ENCODE measurements at places on chromosomes 1 and 21.

- peak; percentile 75 for ATAC-seq
Measured at GRCh38 chr1:111738436-111739193, 580 bp downstream of the INKA2 start.

DNA sequence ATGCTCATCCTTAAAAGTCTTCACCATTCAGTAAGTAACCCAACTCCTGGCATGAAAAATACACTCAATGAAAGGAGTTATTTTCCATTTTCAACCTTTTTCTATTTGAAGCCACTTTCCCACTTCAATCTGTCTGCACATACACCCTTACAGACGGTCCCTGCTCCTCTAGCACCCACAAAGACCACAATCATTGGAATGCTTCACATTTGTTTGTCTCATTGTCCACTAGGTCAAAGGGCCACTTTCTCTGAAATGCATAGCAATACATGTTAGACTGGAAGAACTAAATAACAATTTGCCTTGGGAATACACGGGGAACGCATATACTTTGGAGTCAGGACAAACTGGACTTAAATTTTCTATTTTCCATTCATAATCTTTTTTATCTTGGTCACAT lies 487.1 kb upstream of the C1orf87 start:
- ATAC-seq, result no peak

GRCh38 chr1:78834201-78834741 lies 172.3 kb downstream of the ADGRL4 start:
- no peak for ATAC-seq

- ATAC-seq, result no peak
Measured at GRCh38 chr1:103416681-103417286, 108.7 kb upstream of the RNPC3 start.

GRCh38 chr1:33465316-33465715 lies 7.1 kb upstream of the ZSCAN20 start:
- no peak for ATAC-seq

- ATAC-seq, result no peak
Measured at GRCh38 chr1:17194133-17194475, 10.8 kb upstream of the PADI1 start.

- ATAC-seq, result no peak
Measured at GRCh38 chr1:208081972-208082371, 162.2 kb downstream of the PLXNA2 start.

DNA sequence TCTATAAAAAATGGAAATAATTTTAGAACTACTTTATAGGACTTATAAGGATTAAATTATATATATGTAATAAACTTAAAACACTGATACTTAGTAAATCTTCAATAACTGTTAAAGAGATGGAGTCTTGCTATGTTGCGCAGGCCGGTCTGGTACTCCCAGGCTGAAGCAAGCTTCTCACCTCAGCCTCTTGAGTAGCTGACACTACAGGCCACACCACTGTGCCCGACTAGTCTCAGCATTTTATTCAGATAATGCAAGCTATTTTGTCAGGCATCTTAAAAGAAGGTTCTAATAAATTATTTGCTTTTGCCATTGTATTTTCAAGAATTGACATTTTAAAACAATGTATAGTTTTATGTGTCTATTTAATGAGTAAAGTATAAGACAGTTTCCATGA lies 20.8 kb downstream of the CNST start:
- ATAC-seq, result no peak

DNA sequence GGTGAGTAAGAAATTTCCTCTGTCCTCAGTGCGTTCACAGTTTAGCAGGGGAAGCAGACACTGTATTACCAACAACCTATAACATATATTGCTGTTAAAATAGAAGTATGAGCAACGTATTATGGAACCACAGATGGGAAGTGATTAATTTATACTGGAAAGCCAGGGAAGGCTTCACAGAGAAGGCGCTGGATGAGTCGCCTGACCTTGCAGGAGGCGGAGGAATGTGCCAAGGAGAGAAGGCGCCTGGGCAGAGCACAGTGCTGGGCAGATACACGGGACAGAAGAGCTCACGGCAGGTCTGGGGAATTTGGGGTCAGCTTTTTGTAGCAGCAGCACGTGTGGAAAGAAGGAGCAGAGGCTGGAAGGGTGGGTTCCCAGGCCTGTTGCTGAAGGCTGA lies 116.3 kb downstream of the DHRS3 start:
- no peak for ATAC-seq

GRCh38 chr1:198927129-198927528 lies 288.3 kb downstream of the PTPRC start:
- ATAC-seq, result no peak

DNA sequence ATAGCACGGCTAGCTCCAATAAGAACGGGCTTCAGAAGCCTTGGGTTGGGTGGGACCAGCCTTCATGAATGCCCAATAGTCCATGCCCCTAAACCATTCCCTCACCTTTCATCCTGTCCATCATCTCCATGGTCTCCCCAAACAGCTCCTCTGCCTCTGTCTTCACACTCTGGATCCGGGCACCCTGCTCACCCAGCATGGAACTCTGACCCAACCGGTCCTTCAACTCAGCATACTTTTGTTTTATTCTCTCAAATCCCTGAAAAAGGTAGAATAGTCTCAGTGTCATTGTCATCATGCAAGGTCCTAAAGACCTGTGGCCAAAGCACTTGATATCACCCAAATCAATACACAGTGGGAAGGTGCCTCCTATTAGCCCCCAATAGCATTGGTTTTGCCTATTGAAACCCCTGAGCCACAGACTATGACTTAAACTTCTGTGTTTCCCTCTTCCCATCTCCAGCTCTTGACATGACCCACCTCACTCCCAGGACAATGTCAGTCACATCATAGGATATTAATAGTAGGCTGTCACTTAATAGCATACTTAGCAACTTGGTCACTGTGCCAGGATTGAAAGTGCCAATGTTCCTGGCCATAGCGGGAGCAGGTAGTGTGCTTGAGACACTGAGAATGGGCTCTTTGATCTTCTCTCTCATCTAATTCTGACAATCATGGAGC lies 33.0 kb downstream of the CAMK1G start:
- ATAC-seq, result no peak

DNA sequence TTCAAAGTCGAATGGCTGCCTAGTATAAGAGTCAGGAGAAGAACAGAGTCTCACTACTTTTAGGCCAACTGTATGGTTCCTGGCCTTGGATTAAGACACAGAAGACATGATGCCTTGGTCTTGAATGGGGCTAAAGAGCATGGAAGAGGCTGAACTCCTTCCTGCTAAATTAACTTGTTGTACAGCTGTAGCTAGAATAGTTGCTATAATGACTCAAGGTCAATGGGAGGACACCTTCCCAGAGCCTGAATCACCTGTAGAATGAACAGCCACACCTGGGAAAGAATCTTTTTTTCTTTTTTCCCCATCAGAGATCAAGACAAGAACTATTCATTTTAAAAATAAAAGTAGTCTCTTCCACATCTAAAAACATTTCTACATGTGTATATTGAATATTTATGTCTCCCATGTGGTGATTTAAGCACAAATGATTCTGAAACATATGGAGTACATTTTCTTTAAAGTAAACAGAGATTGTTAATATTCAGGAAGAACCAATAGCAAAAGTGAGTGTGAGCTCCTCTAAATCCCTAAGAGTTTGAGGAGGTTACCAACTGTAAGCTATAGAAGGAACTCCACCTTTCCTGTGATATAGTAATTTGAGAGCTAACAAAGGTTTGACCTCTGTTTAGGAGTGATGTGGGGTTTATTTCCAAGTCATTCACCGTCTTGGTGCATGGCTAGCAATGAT lies 191.3 kb downstream of the TGFB2 start:
- no peak for ATAC-seq

- no peak for ATAC-seq
Measured at GRCh38 chr1:66495495-66495894, 38.5 kb upstream of the SGIP1 start.

DNA sequence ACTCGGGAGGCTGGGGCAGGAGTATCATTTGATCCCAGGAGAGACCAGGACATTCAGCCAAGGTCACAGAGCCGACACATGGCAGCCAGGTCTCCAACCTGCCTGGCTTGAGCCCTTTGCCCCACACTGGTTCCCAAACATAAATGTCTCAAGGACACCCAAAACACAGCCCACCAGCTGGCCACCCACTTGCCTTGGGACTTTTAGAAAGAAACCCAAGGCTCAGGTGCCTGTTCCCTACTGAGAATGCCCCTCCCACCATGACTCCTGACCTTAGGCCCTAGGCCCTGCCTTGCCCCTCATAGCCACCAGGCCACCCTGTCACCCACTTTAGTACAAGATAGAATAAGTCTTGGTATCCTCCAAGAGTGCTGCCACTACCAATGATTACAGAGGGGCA lies 41.9 kb upstream of the LRP8 start:
- ATAC-seq, result no peak

GRCh38 chr1:98898940-98899339 lies 105.7 kb downstream of the PLPPR5 start:
- no peak for ATAC-seq

DNA sequence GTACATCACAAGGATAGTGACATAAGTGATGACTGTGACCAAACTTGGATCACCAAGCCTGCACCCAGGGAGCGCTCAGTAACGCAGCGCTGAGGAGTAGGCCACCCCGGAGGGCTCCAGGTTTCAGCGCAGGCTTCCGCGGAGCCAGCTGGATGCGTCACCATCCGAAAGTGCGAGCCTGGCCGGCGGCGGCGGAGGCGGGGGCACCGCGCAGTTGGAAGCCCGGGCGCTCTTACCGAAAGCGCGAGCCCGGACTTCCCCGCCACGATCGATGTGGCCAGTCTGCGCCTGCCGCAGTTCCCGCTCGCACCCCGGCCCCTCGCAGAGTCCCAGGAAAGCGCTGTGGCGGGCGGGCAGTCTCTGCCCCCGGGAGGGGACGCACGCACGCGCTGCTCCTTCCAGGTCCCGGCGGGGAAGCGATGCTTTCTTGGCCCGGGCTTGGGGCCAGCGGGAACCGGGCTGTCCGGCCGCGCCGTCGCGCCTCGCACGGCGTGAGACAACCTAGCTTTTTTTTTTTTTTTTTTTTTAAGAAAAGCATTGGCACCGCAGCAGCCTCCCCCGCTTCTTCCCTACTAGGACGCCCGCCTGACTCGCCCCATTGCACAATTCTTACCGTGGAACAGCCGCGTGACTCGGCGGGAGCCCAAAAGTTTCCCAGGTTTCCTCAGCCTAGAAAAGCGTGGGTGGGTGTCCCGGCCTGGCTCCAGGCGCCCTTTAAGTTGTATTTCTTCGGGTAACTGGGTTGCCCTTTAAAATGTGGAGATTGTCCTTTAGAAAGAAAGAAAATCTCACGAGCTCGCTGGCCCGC lies 36.4 kb upstream of the JAK1 start:
- ATAC-seq, result peak; percentile 92

DNA sequence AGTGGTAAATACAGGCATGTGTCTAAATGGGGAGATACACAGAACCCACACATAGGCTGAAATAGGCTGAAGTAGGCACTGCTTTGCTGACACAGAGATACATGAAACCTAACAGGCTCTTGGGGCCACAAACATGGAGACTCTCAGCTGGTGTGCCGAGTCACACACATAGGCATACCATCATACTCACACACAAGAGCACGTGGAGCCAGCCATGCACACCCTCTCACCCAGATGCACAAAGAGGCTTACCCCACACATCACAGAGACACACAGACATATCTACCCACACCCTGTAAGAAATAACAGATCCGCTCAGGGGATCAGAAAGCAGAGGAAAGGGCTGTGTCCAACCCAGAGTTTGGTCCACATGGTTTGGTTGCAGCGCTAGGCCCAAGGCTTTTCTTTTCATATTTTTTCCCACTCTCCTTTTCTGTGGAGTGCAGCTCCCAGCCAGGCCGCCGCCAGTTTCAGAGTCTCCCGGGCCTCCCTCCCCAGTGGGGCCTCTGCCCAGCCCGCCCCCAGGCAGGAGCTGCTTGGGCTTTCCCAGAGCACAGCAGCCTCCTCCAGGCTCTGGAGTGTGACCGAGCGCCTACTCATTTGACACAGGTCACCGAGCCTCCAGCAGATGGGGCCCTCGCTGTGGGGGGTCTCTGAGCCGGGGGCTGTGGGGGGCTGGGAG lies 3.9 kb upstream of the POU3F1 start:
- no peak for ATAC-seq

GRCh38 chr1:88252745-88253144 lies 431.3 kb upstream of the PKN2 start:
- no peak for ATAC-seq

DNA sequence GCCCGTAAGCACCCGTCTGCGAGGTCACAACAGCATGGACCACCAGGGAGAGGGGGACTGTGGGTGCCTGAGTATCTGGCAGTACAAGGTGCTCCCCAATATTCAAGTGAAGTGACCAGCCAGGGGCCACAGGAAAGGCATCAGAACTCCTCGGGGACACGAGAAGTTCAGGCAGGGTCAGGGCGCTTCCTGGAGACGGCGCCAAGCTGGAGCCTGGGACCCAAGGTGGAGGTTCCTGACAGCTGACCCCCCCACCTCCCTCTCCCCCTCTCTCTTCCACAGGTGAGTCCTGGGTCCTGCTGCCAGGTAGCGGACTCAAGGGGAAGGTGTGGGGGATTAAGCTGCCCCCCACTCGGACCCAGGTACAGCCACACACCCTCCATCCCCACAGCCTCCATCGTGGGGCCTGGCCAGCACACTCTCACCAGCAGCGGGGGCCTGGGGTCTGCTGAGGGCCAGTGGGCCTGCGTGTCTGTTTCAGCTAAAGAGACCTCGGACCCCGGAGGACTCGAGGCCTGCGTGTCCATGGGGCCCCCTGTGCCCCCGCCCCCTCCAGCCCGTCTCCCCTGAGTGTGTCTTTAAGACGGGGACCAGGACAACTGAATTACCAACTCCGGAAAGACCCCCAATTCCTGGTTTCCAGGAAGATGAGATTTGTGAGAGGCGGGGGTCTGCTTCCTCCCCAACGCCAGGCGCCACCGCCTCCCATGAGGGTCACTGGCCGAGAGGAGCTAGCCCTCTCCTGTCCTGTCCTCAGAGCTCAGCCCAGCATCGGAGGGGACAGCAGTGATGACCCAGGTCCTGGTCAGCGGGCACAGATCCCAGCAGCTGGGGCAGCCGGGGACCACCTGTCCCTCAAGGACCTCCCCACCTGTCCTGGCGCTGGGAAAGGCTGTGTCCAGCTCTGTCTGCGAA lies 6.2 kb downstream of the TNFRSF18 start:
- ATAC-seq, result no peak

DNA sequence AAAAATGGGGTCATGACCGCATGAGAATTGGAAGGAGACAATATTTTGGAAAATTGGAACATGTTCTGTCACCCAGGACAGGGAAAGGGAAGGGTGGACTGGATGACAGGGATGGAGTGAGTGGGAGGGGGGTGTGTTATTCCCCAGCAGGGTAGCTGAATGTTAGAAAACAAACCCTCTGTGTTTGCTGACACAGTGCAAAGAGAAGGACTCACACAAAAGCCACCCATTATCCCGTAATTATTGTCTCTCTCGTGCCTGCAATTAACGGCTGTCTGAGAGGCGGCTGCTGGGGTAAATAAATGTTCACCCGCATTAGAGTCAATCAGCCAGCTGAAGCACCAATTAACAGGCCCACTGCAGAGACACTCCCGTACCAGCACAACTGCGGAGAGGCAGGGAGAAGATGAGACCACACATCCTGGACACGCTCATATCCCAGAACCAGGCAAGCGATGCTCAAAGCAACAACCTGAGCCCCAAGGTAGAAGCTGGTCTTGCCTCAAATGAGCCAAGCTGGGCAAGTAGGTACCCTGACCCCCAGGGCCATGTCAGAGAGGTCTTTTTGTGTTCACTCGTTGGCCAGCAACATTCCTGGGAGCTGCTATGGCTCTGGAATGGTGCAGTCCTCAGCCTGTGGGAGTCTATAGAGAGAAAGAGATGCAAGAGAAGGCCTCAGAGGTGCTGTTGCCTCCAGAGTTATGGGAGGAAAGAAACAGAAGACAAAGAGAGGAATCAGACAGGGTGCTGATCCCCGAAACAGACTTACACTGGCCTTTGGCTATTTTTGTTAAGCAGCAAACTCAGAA lies 19.4 kb downstream of the PLEKHA6 start:
- no peak for ATAC-seq

- ATAC-seq, result no peak
Measured at GRCh38 chr1:88191917-88192316, 492.2 kb upstream of the PKN2 start.
